ENCODE measurements at places on chromosomes 2 and 18.

DNA sequence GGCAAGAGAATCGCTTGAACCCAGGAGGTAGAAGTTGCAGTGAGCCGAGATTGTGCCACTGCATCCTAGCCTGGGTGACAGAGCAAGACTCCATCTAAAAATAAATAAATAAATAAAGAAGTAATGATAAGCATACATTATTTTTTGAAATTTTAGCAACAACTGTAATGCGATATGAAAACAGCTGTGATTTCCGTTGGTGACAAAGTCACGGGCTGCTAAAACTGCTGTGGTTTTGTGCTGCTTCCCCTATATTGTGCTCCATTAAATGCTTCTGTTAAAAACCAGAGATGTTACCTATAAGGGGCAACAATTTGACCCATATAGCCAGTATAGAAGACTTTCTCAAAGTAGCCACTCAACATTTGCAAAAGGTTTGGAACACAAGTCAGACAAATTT, 8.3 kb downstream of the TRIM54 start:
- DNase-seq = no peak

DNA sequence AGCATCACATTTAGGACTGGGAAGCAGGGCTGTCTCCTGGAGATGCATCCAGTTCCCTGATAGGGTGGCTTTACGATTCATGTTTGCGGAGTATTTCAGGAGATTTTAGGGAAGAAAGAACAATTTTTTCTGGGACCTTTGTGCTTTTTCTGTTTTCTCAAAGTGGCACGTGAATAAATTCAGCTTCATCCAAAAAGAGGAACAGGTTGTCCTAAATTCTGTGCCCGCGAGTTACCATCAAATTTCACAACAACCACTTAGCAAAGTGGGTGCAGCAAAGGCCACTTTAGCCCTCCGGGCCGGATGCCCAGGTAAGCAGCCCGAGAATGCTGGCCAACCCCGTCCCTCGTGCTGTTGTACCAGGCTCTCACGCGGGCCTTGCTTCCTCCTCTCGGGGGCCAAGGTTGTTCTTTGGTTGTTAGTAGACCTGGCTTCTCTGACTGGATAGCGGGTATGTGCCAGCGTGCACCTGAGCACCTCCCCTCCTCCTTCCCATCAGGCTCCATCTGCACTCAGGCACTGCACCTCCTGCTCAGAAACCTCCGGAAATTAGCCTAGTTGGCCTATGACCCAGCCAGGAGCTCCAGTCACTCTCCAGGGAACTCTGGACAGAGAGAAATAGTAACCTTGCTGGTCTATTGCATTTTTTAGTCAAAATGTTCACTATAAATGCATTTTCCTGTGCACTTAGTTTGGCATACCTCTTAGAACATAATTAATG, 83.0 kb downstream of the CMPK2 start:
- no peak for DNase-seq

- no peak for DNase-seq
These were observed 113.2 kb upstream of the SPATS2L start for GRCh38 chr2:200193331-200193730.

GRCh38 chr2:235956281-235956970, 211.8 kb downstream of the GBX2 start:
- no peak for DNase-seq

GRCh38 chr18:36460854-36461253, 163.3 kb downstream of the FHOD3 start:
- no peak for DNase-seq

- DNase-seq = peak; percentile 76
These were observed 9.1 kb upstream of the ARID5A start for GRCh38 chr2:96527286-96528005.

- DNase-seq = no peak
These were observed 321.2 kb upstream of the CXCR4 start for GRCh38 chr2:136439064-136439676.

DNA sequence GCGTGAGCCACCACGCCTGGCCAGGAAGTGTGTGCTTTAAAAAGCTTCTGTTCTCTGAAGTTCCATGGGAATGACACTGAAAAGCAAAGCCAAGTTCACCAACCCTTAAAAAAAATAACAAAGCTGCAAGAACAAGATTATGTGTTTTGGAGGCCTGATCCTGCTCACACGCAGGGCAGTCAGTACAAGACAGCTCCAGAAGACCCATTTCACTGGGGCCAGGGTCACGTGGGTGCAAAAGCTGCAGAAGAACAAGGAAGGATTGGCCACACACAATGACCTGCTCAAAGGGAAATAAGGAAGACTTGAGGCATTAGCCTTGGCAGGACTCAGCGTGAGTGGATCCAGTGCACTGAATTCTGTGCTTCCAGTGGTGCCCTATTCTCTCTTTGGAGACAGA, 187.9 kb downstream of the NCK2 start:
- DNase-seq = no peak

- no peak for DNase-seq
These were observed 40.5 kb downstream of the IRS1 start for GRCh38 chr2:226758921-226759640.

GRCh38 chr18:48191494-48191893, 217.7 kb downstream of the ZBTB7C start:
- no peak for DNase-seq

- DNase-seq = no peak
These were observed 305.4 kb upstream of the HS6ST1 start for GRCh38 chr2:128623776-128624761.

GRCh38 chr2:72475246-72475645, 327.6 kb upstream of the CYP26B1 start:
- DNase-seq = no peak

DNA sequence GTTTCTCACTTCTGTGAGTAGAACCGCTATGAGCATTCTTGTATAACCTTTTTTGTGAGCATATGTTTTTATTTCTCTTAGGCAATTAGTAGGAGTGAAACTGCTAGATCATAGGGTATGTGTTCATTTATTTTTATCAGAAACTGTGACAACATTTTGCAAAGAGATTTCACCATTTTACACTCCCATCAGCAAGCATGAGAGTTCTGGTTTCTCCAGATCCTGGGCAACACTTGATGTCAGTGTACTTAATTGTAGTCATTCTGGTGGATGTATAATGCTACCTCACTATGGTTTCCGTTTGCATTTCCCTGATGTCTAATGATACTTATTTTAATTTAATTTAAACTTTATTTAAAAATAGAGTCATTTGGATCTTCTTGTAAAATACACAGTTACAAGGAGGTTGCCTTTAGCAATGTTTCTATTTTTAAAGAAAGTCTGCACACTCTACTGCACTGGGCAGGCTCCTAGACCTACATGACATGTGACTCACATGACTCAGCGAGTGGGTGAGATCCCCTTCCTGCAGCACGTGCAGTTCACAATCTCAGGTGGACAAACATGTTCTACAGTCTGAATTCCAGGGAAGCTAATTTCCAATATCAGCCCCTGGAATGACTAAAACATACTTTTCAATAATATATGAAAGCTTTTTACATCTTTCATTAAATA, 127.0 kb upstream of the BCL2L11 start:
- no peak for DNase-seq

DNA sequence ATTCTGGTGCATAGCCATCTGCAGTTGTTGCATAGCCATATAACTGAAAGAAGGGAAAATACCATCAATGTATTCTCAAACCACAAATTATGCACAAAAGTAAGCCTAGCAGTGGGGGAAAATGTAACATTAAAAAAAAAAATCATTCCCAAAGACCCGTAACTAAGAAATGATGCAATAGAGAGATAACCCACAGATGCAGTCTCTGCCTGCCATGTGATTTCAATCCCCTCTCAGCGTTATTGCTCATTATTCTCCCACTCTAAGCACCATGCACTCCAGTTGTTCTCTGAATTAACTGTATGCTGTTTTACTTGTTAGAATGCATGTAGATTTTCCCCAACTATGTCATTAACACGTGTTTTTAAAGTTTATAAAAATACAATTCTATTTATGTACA, 14.1 kb downstream of the DSC1 start:
- DNase-seq = no peak

GRCh38 chr2:34578641-34579040, 979.5 kb upstream of the FAM98A start:
- DNase-seq = no peak

GRCh38 chr2:85175369-85176299, 42.4 kb downstream of the TCF7L1 start:
- DNase-seq = no peak

- DNase-seq = no peak
These were observed 79.9 kb downstream of the HNRNPLL start for GRCh38 chr2:38522754-38523349.

GRCh38 chr2:206296128-206296527, 21.7 kb downstream of the ZDBF2 start:
- DNase-seq = no peak

DNA sequence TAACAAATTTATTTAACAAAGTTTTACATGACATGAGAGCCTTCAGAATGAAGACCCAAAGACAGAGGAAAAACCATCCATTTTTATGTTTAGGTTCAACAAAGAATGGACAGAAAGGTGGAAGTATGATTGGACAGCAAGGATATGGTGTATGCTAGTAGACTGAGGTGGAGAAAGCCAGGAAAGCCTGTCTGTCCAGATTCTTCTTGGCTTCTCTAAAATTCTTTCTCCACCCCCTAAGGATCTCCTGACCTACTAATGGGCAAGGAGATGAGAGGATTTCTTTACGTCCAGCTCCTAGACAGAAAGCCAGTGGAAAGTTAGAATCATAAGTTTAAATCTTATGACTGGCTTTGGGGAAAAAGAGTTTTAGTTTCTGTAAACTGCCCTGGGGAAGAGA, 3.0 kb downstream of the ATIC start:
- DNase-seq = no peak

- no peak for DNase-seq
These were observed 53.8 kb upstream of the TUBA3E start for GRCh38 chr2:130251873-130252620.
